ENCODE measurements at places on chromosomes 12 and 14.

GRCh38 chr12:87323369-87323768, 705.8 kb downstream of the C12orf50 start:
- H3K4me3 ChIP-seq, result no peak overlapping the region
- H3K27me3 ChIP-seq, result no peaks in the 10 kb centered on the region
- H3K4me1 ChIP-seq, result no peaks in the 10 kb centered on the region
- no peaks in the 10 kb centered on the region for H3K36me3 ChIP-seq
- no peak for DNase-seq

DNA sequence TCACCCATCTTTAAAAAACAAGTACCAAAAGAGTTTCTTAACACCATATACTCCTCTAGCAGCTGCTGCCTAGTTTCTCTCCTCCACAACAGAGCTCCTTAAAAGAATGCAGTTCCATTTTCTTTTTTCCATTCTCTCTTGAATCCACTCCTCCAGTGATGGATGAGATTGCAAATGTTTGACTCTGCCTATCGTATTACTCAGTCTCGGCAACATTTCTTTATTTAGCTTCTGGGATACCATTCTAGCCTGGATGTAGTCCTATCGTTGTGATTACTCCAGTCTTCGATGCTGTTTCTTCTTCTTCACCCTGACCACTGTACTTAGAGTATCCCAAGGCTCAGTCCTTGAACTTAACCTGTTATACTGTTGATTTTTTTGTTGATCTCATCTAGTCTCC, 30.8 kb downstream of the CAND1 start:
- DNase-seq, result no peak
- no peaks in the 10 kb centered on the region for H3K27me3 ChIP-seq
- H3K4me3 ChIP-seq, result no peak overlapping the region

DNA sequence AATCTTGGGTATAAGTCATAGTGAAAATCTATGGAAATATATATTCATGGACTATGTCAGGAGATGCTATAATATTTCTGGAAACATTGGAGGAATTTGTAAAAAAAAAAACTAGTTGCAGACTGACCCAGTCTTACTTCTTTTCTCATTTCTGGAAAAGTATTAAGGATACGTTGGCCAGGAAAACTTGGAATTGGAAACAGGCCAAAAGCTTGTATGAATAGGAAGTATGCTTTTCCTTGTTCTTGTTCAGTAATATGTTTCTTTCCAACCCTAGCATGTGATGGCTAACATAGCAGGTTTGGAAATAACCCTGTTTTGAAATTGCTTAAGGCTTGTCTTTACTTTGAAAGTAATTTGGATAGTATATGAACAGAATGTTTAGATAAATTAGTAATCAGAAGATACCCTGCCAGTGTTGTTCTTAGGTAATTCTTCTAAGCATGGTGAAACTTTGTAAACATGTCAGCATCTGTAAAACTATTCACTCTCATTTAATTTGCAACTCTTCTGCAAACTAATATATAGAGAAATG, 316.2 kb downstream of the NPAS3 start:
- H3K27ac ChIP-seq, result no peak overlapping the region
- DNase-seq, result no peak
- no peaks in the 10 kb centered on the region for H3K36me3 ChIP-seq
- no peak overlapping the region for H3K4me3 ChIP-seq
- H3K4me1 ChIP-seq, result no peaks in the 10 kb centered on the region

GRCh38 chr14:65228436-65228835, 126.1 kb upstream of the MAX start:
- no peak for DNase-seq
- no peaks in the 10 kb centered on the region for H3K27me3 ChIP-seq
- no peak overlapping the region for H3K4me3 ChIP-seq
- H3K27ac ChIP-seq, result peak overlapping the region; percentile 89
- no peaks in the 10 kb centered on the region for H3K36me3 ChIP-seq

- no peaks in the 10 kb centered on the region for H3K36me3 ChIP-seq
- no peak for DNase-seq
- H3K4me1 ChIP-seq, result no peaks in the 10 kb centered on the region
- H3K27me3 ChIP-seq, result no peaks in the 10 kb centered on the region
- H3K4me3 ChIP-seq, result no peak overlapping the region
- H3K27ac ChIP-seq, result no peak overlapping the region
Observed at GRCh38 chr14:76591266-76591665, 170.0 kb upstream of the VASH1 start.

GRCh38 chr14:25136811-25137210, 86.9 kb upstream of the STXBP6 start:
- no peak overlapping the region for H3K27ac ChIP-seq
- H3K36me3 ChIP-seq, result no peaks in the 10 kb centered on the region
- no peak overlapping the region for H3K4me3 ChIP-seq
- no peaks in the 10 kb centered on the region for H3K4me1 ChIP-seq
- peaks cover 13% of the 10 kb centered on the region for H3K27me3 ChIP-seq

DNA sequence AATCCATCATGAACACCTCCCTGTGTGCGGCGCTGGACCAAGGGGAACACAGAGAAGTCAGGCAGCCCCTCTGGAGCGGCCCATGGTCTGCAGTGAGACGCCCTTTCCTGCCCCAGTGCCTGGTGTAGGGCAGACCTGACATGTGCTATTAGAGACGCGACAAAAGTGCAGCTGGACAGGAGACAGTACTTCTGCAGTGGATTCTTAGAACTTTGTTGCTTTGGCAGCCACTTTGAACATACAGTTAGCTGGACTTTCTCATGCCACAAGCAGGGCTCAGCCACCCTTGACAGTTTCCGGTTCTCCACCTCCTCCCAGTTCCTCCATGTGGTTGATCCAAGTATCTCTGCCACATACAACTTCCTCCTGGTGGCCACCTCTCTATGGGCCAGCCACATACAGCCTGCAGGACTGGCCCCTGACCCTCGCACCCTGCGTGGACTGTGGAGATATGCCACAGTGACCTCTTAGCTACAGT, 45.9 kb downstream of the LGMN start:
- no peaks in the 10 kb centered on the region for H3K4me1 ChIP-seq
- no peak overlapping the region for H3K4me3 ChIP-seq
- no peak for DNase-seq
